ENCODE measurements at places on chromosomes 16 and 17.
A peak's percentile ranks its signal among the peaks of the same experiment; 100 is the strongest.

DNA sequence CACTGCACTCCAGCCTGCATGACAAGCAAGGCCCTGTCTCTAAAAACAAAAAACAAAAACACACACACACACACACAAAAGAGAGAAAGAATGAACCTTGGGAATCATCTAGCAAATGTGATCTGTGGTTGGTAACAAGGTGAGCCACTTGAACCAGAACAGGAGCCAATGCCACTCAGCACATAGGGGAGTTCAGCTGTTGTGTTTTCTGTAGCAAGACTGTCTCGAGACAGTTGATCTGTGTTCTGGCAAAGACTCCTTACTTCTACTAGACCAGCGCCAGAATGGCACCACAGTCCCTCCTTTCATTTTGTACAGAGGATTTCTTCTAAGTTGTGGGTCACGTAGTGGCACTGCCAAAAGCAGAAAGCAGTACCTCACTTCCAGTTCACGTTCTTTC lies 20.7 kb downstream of the ATP2A1 start:
- no peak for DNase-seq

DNA sequence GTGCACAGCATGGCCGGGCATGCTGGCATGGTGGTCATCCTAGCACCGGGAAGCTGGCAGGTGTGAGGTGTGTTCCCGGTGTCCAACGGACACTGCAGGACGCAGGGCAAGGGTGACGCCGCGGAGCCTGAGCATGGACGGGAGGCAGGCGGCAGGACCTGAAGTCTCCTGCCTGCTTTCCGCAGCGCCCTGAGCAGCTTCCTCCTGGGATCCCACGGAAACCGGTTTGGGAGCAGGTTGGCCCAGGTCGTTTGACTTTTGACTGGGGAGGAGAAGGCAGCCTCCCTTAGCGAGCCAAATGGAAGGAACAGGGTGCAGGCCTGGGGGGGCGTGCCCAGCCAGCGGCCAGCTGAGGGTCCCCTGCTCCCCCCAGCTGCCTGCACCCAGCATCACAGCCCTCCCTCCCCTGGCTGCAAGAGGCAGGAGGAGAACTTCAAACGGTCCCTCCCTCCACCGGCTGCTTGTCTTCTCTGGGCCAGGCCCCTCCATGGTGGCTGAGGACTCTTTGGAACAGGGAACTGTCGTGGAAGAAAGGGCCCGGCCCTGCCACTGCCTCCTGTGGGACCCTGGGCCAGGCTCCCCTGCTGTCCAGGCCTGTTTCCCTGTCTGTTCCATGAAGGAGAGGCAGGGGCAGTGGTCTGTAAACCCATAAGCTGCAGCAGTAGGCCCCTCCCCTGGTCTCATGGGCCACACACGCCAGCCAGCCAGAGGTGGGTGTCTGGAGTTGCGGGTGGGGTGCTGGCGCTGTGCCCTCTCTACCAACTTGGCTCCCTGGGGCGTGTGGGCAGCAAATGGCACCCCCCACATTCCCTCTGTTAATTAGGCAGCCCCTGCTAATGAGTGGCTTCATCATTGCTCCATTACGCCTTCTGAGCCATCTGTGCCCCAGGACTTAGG lies 7.8 kb upstream of the ADGRG1 start:
- peak; percentile 14 for DNase-seq

DNA sequence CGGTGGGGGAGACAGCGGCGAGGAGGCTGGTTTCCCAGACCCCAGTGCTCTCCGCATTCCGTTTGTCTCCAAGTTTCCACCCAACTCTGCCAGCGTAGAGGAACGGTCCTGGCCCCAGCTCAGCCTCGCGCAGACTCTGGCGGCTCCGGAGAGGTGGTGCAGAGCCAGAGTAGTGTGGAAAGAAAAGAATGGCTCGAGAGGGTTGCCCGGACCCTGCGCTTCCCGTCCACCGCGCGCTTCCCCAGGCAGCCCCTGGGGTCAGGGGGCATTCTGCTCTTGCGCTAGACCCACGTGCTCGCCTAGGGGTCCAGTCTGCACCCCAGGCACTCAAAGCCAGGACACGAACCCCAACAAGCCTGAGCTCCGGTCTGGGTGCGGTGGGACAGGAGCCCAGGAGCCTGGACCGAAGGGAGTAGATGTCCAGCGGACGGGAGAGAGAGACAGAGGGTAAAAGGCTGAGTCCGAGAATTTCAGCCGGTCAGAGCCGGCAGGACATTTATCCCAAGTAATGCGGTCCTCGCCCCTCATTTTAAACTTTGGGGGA lies 3.8 kb downstream of the PMP22 start:
- peak; percentile 27 for DNase-seq

- DNase-seq = no peak
These were observed 34.8 kb downstream of the MYH13 start for GRCh38 chr17:10337976-10338375.

- no peak for DNase-seq
These were observed 129.8 kb downstream of the NTN1 start for GRCh38 chr17:9151091-9151490.

GRCh38 chr16:85717393-85718152 lies 28.8 kb upstream of the GINS2 start:
- DNase-seq = peak; percentile 60

- DNase-seq = no peak
These were observed 26.5 kb downstream of the PLA2G10 start for GRCh38 chr16:14667347-14668266.

DNA sequence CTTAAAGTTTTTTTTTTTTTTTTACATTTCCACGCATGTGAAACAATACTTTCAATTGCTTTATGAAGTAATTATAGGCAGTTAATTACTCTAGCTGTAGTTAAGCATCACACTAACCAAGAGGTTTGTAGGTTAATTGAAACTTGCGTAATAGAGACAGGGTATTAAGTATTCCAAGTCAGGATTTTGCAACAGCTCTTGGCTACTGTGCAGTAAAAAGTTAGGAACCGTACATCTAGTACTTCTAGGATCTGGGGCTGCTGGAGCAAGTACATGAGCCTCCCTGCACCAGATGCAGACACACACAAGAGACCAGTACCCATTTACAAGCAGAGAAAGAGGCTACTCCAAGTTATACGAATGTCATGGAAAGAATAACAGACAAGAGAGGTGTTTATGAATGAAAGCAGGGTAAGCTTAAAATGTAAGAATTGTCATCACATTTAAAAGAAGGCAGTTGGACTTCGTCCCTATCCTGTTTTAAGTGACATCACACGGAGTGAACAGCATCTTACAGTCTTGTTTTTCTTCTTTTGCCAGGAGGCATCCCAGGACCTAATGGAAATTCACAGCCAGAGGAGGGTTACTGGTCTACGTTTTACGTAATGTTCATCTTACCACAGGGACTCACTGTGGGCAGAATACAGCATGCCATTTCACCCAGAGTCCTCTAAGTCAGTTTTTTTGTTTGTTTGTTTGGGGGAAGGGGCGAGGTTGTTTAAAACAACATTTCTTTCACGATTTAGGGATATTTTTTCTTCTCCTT lies 379.6 kb upstream of the PSMD7 start:
- DNase-seq = no peak

DNA sequence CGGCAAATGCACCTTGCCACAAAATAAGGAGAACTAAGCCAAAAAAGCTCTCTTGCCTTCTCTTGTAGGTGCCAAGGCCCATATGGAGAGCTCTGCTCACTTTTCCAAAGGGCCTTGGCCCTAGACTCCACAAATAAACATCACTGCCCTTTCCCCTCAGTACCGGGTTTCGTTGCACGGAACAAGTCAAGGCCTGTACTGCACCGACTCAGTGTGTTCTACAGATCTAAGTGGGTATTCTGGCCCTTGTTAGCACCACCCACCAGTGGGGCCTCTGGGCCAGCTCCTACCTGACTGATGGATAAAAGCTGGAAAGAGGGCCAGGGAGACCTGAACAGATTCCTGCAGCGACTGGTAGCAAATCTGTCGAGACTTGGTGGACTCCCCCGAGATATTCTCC lies 43.7 kb upstream of the GSG1L start:
- DNase-seq = no peak

- no peak for DNase-seq
These were observed 3.9 kb downstream of the SKAP1 start for GRCh38 chr17:48426019-48426665.

GRCh38 chr16:54928411-54929089 lies 2.1 kb upstream of the IRX5 start:
- DNase-seq = peak; percentile 67

GRCh38 chr17:47210105-47210504 lies 957 bp downstream of the MYL4 start:
- DNase-seq = no peak

GRCh38 chr17:81499601-81499970 lies 13.0 kb downstream of the ACTG1 start:
- DNase-seq = no peak

DNA sequence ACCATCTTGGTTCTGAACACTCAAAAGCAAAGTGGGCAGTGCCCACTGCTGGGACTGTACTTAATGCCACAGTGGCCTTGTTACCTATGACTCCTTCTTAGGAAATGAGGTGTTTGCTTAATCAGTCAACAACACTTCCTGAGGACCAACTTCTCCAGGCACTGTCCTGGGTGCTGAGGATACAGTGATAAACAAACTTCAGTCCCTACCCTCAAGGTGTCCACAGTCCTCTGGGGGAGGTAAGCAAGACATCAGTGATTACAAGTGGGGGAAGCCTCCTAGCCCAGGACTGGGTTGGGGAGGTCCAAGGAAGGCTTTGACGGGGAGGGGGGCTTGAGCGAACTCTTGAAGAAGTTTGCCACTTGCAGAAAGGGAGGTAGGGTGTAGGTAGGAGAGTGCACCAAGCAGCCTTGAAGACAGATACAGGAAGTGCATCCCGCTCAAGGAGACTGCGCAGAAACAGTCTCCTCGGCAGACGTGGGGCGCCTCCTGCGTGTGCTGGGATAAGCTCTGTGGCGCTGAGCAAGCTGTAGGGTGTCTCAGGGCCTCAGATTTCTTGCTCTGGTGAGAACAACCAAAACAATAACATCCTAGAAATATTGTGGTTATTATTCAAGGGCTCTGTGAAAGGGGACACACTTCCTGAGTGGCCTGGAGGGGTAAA lies 2.6 kb upstream of the ABCC3 start:
- DNase-seq = no peak

GRCh38 chr16:85778873-85779272 lies 20.5 kb downstream of the EMC8 start:
- DNase-seq = no peak

- no peak for DNase-seq
These were observed 4.4 kb downstream of the SCPEP1 start for GRCh38 chr17:56982312-56982711.

GRCh38 chr17:75895370-75896155 lies 1.2 kb downstream of the TRIM65 start:
- DNase-seq = no peak

DNA sequence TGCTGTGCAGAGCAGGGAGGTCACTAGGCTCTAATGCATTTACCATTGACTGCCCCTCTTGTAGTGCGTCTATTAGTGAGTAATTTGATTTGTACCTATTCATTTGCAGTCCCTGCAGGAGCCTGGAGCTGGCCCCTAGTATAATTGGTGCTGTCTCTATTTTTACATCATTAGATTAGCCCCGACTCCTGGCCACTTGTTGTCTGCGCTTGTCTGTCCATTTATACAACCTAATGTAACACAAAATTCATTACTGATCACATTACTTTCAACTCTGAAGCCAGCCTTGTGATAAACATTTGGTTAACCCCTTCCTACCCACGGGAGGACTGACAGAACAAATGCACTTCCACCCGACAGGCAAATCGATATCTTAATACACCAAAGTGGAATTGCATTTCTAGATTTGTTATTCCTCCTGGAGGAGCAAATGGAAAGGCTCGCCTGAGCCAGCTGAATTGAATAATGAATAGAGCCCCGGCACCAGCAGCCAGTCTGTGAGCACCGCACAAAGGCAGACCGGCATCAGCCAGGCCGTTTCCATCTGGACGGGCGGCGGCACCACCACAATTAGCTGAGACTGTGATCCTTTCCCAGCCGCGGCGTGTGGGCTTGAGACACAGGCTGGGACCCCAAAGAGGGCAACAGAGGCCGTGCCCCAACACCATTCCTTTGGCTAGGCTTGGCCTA lies 18.7 kb upstream of the TBX2 start:
- no peak for DNase-seq

- DNase-seq = no peak
These were observed 64.1 kb upstream of the SREBF1 start for GRCh38 chr17:17900615-17901520.

DNA sequence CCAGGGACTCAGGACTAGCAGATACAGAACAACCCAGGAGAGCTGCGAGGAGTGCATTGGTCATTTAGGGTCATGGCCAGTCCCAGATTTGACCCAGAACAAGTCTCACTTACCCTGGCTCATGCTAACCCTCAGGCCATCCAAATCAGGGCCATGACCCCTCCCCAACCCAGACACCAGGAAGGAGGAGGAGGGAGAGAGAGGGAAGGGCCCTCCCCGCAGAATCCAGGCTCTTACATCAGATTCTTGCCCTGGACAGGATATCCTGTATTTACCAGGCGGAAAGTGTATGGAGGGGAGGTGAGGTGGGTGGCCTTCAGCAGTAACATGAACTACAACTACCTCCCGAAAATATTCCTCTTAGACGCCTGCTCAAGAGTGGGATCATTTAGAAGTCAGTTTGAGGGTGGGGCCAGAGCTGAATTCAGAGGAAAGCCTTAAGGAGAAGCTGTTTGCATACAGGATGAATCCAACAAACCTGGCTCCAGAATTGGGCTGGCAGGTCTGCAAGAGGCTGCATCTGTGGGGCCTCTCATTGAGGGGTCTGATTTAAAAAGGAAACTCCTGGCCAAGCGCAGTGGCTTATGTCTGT lies 2.1 kb downstream of the VAT1 start:
- DNase-seq = no peak

DNA sequence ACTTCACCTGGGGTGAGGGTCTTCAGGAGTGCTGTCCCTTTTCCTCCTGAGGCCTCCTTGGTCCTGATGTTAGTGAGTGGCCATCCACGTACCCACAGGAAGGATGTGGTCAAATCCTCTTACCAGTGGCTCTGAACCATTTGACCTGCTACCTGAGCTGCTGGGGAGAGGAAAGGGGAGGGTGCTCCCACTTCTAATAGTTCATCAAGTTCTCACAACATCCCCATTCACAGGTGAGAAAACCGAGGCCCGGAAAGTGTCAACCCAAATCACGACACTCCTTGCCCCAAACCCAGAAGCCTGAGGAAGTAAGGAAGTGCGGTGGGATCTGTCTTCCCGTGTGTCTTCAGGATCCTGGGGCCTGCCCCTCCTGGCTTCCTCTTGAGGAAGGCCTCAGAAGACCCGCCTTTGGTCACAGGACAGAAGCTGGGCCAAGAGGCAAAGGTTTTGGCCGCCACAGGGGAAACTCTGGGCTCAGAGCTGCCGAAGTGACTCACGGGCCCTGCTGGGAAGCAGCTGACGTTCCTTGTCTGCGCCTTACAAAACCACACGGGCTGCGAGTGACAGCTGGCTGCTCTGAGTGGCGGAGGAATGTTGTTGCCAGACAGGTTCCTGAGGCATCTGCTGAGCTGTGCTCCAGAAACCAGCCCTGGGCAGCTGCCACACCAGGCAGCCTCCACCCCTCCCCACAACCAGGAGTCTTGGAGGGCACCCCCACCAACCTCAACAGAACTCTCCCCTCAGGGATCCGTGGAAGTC lies 13.9 kb upstream of the KIFC3 start:
- peak; percentile 69 for DNase-seq

- no peak for DNase-seq
These were observed 12.4 kb downstream of the CCDC47 start for GRCh38 chr17:63760771-63761539.

- no peak for DNase-seq
These were observed 27.4 kb downstream of the GRB7 start for GRCh38 chr17:39765175-39765574.

- no peak for DNase-seq
These were observed 345.1 kb upstream of the PSMD7 start for GRCh38 chr16:73951481-73951880.

Data from mesothelial cell of epicardium (in vitro differentiated cells).